ENCODE measurements at places on chromosomes 5 and 9. TPM values are rescaled to one million over a fixed set of nuclear protein-coding genes. Genes with fewer than 3 reads are reported as not detected.

Gene SMIM3
- total RNA-seq: 67.1 TPM

Gene STPG3
- not detected for total RNA-seq

Gene SPINK4
- total RNA-seq: not detected

Gene TNFSF15
- 0.19 TPM for total RNA-seq

Gene MLANA
- total RNA-seq: 0.70 TPM

Gene OMD
- total RNA-seq: not detected

Gene TMEFF1
- 8.0 TPM for total RNA-seq

Measured in myocyte (in vitro differentiated cells).